Activated CD4-positive, CD25-positive, alpha-beta regulatory T cell treated with anti-CD3 and anti-CD28 coated beads, Interleukin-2, amount 50 U/mL, for 24 hours (primary cell): ENCODE measurements at places on chromosomes 16 and 17.

DNA sequence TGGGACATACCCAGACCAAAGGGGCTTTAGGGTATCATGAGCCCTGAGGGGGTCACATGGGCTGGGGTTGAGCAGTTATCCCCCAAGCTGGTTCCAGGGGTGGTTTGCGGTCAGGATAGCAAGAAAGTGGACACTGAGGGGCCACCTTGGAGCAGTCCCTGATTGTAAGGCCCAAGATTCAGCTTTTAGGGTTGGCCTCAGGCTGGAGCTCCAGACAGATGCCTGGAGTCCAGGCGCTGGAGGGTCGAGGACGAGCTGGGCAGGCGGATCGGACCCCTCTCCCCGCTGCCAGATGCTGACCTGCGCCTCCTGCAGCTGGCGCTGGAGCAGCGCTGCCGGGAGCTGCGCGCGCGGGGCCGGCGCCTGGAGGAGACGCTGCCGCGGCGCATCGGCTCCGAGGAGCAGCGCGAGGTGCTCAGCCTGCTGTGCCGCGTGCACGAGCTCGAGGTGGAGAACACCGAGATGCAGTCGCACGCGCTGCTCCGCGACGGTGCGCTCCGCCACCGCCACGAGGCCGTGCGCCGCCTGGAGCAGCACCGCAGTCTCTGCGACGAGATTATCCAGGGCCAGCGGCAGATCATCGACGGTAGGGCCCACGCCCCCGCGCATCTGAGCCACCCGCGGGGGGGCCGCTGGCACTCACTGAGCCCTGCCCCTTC, 10.0 kb downstream of the BTBD17 start:
- peak; percentile 39 for ATAC-seq

- ATAC-seq, result no peak
Observed at GRCh38 chr17:70699408-70699807, 530.1 kb downstream of the KCNJ2 start.

- ATAC-seq, result no peak
Observed at GRCh38 chr16:29111421-29111820, 126.6 kb downstream of the LAT start.

GRCh38 chr16:77991701-77992100, 30.6 kb upstream of the CLEC3A start:
- ATAC-seq, result no peak

- ATAC-seq, result no peak
Observed at GRCh38 chr17:36765436-36766043, 164.2 kb downstream of the MRM1 start.

DNA sequence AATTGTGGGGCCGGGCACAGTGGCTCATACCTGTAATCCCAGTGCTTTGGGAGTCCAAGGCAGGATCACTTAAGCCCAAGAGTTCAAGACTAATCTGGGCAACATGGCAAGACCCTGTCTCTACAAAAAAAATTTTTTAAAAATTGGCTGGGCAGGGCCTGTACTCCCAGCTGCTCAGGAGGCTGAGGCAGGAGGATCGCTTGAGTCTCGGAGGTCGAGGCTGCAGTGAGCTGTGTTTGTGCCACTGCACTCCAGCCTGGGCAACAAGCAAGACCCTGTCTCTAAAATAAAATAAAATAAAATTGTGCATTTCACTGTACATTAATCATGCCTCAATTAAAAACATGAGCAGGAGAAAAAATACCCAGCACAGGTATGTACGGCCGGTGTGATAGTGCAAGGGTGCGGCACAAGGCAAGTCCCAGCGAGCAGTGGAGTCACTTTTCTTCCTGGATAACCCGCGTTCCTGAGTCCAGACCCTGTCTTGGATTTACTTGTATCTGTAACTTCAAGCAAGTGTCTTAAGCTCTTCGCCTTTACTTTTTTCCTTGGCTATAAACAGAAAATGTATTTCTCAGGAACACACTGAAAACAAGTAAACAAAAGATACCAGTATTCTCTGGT, 11.4 kb downstream of the ZDHHC7 start:
- ATAC-seq, result no peak

GRCh38 chr17:81101614-81102306, 63.5 kb upstream of the PVALEF start:
- ATAC-seq, result peak; percentile 98

DNA sequence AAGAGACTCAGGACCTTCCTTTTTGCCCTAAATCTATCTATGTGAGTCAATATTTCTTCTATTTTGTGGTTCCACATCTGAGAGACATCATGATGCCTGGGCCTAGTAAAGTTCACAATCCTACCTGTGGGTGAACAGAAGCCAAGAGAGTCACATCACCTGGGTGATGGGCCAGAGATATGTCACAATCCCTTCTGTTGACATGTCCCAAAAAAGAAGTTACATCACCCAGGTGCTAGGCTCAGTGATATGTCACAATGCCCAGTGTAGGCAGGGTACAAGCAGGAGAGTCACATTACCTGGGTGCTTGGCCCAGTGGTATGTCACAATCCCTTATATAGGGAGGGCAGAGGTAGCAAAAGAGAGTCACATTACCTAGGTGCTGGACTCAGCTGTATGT, 2101.9 kb downstream of the TP53TG3F start:
- ATAC-seq, result no peak

GRCh38 chr17:47813077-47813476, 8.5 kb downstream of the OSBPL7 start:
- ATAC-seq, result no peak

DNA sequence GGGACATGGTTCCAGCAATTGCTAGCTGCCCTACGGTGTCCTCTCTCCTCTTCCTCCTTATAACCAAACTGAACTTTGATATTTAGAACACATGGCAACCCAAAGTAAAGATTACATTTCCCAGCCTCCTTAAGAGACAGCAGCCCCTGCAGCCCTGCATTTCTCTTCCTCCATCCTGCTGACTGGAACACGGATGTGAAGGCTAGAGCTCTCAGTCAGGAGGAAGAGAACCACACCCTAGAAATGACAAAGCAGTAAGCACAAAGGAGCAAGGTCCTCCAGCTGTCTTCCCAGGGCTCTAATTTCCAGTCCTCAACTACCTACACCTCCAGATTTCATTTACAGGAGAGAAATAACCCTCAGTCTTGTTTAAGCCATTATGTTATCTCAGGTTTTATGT, 10.9 kb downstream of the DYNC1LI2 start:
- ATAC-seq, result no peak

DNA sequence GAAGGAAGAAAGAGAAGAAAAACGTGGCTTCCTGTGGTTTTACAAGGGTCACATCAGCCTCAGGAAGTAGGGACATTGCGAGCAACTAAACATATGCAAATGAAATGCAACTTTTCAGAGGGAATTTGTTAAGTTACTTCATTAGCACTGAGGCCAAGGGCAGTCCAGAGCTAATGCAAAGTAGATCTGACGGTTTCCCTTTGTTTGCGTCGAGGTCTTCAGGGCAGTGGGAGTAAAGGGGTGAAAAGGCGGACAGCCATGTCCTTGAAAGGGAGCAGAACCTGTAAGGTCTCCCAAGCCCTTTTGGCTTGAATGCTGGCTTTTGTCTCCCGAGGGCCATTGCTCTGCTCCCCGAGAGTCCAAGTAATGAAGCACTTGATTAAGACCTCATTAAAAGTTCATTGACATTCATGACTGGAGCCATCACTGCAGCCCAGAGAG, 85.0 kb downstream of the PMP22 start:
- no peak for ATAC-seq

- ATAC-seq, result no peak
Observed at GRCh38 chr16:86343796-86344585, 166.3 kb upstream of the FOXF1 start.
